Activated naive CD4-positive, alpha-beta T cell treated with anti-CD3 and anti-CD28 coated beads for 36 hours (primary cell): ENCODE measurements at places on chromosomes 5 and 9. TPM values are rescaled to one million over a fixed set of nuclear protein-coding genes. Genes with fewer than 3 reads are reported as not detected.

The ROPN1L gene
- not detected for total RNA-seq

The C7 gene
- not detected for total RNA-seq

The GDF9 gene
- 1.2 TPM for total RNA-seq

The PNPLA7 gene
- 2.8 TPM for total RNA-seq

The PRR16 gene
- total RNA-seq, result not detected

DNA sequence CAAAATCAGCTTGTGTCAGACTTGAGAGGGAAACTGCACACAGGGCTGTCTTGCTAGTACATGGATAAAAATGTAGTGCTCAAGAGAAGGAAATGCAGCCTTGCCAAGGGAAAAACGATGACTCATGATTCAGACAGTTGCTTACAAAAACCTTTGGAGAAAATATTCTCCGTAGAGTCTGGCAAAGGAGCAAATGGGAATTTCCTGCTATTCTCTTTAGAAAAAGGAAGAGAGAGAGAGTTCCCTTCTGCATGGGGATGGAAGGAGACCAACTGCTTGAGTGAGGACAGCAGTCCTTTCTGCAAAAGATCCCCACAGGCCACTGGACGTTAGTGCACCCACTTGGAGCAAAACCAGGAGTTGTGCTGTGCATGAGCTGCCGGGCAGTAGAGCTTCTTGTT is 7.6 kb downstream of the IFNB1 start:
- DNase-seq, result no peak

DNA sequence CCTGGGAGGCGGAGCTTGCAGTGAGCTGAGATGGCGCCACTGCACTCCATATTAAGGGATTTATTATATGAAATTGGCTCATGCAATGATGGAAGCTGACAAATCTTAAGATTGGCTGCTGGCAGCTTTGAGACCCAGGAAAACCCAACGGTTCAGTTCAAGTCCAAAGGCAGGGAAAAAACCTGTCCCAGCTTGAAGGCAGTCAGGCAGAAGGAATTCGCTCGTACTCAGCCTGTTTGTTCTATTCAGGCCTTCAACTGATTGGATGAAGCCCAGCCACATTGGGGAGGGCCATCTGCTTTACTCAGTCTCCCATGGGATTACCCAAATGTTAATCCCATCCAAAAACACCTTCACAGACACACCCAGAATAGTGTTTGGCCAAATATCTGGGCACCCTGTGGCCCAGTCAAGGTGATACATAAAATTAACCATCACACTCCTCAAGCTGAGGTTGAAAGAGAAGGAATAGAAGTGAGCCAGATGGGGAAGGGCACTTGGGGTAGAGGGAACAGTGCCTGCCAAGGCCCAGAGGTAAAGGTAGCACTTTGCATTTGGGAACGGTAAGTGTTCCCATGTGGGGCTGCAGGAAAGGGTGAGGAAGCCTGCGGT is 8.5 kb upstream of the ORM1 start:
- no peak for DNase-seq

DNA sequence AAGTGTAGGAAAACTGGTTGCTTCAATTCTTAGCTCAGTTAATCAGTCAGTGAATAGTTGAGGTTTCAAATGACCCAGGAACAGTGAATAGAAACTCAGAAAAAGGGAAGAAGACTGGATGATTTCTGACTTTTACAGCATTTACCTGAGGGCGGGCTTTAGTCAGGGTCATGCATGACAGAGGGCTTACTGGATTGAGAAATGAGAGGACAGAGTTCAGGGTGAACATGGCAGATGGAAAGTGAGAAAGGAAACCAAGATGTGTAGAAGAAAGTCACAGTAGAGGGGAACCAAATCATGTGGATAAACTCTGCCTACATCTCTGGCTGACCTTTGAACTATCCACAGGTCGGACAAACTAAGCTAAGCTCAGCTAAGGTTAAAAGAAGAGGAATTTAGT is 596.0 kb downstream of the SEMA5A start:
- no peak for DNase-seq

- DNase-seq, result no peak
Observed at GRCh38 chr5:38722918-38723317, 122.9 kb upstream of the OSMR start.

DNA sequence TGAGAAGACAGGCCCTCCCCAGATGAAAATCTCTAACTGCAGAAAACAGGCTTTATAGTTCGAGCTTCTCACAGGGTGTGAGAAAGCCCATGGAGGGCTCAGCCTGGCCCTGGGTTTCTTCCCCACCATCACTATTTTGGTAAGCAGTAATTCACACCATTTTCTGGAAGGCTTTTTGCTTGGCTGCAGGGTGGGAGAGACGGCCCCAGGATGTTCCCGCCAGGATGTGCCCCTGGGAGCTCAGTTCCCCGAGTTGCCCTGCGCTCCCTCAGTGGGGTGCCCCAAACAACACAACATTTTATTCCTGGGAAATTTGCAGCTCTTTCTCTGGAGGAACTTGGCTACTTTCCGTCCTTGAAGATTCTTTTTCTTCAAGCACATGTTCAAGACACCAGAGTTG is 100.8 kb downstream of the HSD17B3 start:
- DNase-seq, result no peak

DNA sequence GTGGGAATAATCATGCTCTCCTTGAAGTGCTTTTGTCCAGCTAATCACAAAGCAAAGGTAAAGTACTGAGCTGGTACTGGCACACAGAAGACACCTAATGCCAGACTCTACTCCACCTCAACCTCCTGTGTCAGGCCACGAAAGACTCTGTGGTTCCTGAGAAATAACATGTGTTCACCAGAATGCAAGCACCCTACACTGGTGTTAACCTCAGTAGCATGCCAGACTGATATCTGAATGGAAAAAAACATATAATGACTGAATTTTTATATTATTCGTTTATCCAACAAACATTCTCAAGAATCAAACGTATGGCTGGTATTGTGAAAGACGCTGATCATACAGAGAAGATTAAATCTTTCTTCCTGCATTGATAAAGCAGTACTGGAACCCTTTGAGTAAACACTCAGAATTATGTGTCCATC is 97.1 kb upstream of the IFNE start:
- DNase-seq, result peak; percentile 31

GRCh38 chr9:132062806-132063205 is 16.9 kb downstream of the MED27 start:
- no peak for DNase-seq

- no peak for DNase-seq
Observed at GRCh38 chr5:106822851-106823250, 847.9 kb downstream of the EFNA5 start.

DNA sequence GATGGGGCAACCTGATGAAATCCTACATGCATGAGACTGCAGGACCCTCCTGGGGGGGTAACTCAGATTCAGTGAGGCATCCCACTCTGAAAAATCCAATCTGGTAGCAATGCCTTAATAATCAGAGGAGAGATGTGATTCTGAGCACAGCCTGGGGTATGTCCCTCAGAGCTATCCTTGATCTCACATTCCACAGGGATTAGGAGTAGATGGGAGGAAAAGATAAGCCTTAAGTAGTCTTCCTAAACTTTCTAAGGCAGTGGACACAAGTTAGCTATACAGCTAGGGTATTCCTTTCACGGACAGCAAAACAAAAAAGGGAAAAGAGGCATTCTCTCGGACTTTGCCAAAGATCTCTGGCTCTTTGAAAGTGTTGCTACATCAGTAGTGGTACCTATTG is 3.9 kb upstream of the SPATA9 start:
- no peak for DNase-seq
